Pancreas (tissue), 10 donors: ENCODE measurements at places on chromosomes 2 and 18. TPM values are rescaled to one million over a fixed set of nuclear protein-coding genes. Genes with fewer than 3 reads are reported as not detected.

DNA sequence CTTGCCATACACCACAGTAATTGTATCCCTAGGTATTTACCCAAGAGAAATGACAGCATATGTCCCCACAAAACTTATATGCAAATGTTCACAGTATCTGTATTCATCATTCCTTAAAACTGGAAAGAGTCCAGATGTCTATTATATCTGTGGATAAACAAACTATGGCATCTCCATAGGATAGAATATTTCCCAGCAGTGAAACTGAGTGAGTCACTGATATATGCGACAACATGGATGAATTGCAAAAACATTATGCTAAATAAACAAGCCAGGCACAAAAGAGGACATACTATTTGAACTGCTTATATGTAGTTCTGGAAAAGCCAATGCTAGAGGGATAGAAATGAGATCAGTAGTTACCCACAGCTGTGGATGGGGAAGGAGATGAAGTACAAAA is 359.4 kb upstream of the DSEL start:
- H3K27ac ChIP-seq: no peak overlapping the region
- no peak overlapping the region for H3K4me3 ChIP-seq
- no peaks in the 10 kb centered on the region for H3K36me3 ChIP-seq

GRCh38 chr2:9086465-9086864 is 83.0 kb upstream of the MBOAT2 start:
- no peak overlapping the region for H3K27ac ChIP-seq
- H3K27me3 ChIP-seq: no peaks in the 10 kb centered on the region
- no peak for DNase-seq
- H3K36me3 ChIP-seq: no peaks in the 10 kb centered on the region

DNA sequence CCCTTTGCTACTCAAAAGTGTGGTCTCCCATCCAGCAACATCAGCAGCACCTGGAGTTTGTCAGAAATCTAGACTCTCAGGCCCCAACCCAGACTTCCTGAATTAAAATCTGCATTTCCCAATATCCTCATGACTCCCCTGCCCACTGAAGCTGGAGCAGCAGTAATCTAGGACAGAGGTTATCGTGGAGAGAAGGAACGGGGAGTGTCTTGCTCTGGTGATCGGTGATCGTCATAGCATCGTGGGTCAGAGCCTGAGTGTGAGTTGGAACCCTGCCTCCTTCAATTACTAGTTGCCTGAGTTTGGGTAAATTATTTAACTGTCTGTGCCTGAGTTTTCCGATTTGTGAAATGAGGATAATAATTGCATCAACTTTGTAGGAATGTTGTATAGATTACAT is 217.3 kb upstream of the ATP5MC3 start:
- H3K27me3 ChIP-seq: no peaks in the 10 kb centered on the region
- no peak overlapping the region for H3K27ac ChIP-seq
- no peak for DNase-seq
- H3K4me1 ChIP-seq: no peaks in the 10 kb centered on the region
- no peaks in the 10 kb centered on the region for H3K36me3 ChIP-seq

DNA sequence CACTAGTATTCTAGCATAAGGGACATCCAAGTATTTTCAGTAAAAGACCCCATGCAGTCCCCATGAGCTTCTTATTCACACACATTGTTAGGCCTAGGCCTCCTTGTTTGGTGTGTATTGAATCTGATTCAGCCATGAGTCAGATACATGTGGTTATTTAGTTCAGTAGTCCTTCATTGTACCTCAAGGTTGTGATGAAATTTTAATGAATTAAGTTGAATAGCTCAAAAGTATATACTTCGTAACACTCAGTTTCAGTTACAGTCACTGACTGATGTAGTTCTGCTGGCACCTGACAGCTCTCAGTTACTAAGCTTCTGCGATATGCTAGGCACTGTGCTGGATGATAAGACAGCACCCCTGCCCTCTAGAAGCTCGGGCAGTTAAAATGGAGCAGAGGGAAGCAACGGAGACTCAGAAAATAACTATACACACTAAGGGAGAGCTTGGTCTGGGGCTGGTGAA is 86.4 kb downstream of the XRCC5 start:
- H3K4me3 ChIP-seq: no peak overlapping the region
- no peak overlapping the region for H3K27ac ChIP-seq
- DNase-seq: no peak
- H3K27me3 ChIP-seq: no peaks in the 10 kb centered on the region

DNA sequence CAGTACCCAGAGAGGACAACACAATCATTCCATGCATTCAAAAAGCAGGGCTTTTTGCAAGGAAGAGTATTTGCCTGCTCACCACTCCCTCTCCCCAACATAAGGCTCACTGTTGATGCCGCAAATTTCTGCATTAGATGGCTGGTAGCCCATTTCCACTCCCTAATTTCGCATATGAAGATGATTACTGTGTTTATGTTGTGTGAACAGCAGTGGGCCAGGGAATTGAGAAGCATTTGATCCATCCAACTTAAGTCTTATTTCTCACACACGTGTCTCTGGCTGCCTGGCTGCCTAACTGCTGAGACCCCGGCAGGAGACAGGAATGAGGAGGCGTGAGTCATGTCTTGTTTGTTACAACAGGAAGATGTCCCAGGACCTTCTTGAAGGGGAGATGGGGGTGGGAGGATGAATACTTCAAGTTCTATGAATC is 294.1 kb downstream of the ALK start:
- H3K27me3 ChIP-seq: no peaks in the 10 kb centered on the region
- no peak for DNase-seq
- H3K36me3 ChIP-seq: no peaks in the 10 kb centered on the region

Gene ARHGEF4
- total RNA-seq: 16.3 TPM

Gene DOK6
- 0.32 TPM for total RNA-seq

Gene DTNB
- 14.2 TPM for total RNA-seq
